ENCODE measurements at places on chromosomes 12 and 14.

GRCh38 chr14:23375527-23376251 lies 1.2 kb upstream of the CMTM5 start:
- DNase-seq = no peak

- DNase-seq = no peak
Observed at GRCh38 chr12:65638324-65638723, 186.0 kb upstream of the HMGA2 start.

GRCh38 chr12:40559865-40560264 lies 132.4 kb upstream of the CNTN1 start:
- no peak for DNase-seq

GRCh38 chr12:58359084-58359483 lies 417.7 kb downstream of the ATP23 start:
- no peak for DNase-seq

DNA sequence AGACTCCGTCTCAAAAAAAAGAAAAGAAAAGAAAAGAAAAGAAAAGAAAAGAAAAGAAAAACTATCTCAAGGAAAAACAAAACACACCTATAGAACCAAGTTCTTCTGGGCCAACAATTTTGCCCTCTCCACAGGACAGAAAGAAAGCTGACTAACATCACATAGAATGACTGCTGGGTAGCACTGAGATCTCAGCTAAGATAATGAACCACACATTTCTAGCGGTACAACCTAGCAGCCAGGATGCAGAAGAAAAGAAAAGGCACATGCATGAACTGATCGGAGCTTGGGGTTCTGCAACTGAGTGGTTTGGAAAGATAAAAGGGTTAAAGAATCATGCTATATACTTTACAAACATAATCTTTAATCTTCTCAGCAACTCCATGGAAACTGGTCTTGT lies 19.5 kb downstream of the TMED10 start:
- DNase-seq = no peak

DNA sequence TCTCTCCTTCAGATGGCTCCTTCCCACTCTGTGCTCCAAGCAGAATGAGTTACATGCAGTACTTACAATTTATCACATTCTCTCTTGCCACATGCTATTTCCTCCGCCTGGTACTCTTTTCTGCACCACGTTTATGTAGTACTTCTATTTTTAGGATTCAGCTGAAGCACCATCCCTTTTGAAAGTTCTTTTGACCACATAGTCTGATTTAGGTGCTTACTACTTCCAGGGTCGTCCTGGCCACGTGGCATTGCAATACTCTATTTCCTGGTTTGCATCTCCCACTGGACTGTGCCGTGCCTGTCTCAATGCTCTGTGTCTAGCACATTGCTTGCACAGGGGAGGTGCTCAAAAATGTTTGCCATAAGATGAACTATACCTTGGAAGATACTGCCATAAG lies 16.3 kb upstream of the TBC1D30 start:
- DNase-seq = no peak

- no peak for DNase-seq
Observed at GRCh38 chr12:102372087-102372486, 108.3 kb downstream of the IGF1 start.

DNA sequence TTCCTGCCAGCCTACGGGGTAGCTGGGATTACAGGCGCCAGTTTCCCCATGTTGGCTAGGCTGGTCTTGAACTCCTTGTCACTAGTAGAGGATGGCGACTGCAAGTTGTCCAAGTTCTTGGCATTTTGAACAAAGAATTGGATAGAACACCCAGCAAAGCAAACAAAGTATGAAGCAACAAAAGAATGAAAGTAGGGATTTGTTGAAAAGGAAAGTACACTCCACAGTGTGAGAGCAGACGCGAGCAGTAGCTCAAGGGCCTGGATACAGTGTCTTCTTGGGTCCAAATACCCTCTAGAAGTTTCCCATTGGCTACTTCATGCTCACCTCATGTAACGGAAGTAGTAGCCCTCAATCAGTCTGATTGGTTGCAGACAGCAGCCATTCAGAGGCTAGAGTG lies 152.2 kb downstream of the CCER1 start:
- DNase-seq = no peak

DNA sequence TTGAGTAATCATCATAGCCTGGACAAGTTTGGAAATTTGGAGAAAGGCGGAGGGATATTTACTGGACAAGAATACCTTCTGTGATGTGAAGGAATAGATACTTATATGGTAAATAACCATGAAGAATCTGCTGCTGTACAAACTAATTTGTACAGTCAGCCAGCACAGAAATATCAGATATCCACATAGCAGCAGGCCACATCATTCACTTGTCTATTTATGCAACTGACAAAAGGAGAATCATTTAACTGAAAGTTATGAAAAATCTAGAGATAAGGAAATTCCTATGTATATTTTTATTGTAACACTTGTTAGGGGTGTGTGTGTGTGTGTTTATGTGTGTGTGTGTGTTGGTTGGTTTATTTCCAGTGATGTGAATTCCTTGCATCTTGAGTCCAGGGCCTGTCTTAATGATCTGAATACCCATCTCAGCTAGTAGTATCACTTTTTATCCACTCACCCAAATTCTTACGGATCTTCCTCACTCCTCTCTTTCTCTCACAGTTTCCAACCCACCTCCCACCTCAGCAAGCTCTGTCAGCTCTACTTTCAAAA lies 10.5 kb upstream of the LRIG3 start:
- DNase-seq = no peak

DNA sequence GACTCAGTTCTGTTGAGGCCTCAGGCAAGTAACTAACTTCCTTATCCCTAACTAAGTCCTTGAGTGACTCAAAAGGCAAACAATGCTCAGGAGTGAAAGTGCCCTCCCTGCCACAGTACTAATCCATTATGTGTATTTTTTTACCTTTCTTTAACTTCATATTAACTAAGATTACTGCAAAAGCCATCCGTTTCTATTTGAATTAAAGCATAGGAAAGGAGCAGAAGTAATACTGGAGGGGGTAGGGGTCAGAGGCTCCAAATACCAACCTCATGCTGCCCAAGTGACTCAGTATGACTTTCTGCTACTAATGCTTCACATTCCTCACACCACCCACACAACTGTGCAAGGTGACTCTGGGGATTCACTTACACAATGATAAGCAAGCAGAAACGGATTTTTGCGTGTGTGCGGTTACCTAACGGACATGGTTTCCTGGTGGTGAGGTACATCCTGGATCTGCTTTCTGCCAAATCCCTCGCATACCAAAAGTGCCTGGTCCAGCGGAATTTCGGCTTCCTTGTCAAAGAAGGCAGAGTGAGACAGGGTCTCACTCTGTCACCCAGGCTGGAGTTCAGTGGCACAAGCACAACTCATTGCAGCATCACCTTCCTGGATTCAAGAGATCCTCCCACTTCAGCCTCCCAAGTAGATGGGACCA lies 25.1 kb downstream of the MOK start:
- no peak for DNase-seq

- DNase-seq = no peak
Observed at GRCh38 chr12:6959805-6960592, 8.8 kb downstream of the PTPN6 start.

DNA sequence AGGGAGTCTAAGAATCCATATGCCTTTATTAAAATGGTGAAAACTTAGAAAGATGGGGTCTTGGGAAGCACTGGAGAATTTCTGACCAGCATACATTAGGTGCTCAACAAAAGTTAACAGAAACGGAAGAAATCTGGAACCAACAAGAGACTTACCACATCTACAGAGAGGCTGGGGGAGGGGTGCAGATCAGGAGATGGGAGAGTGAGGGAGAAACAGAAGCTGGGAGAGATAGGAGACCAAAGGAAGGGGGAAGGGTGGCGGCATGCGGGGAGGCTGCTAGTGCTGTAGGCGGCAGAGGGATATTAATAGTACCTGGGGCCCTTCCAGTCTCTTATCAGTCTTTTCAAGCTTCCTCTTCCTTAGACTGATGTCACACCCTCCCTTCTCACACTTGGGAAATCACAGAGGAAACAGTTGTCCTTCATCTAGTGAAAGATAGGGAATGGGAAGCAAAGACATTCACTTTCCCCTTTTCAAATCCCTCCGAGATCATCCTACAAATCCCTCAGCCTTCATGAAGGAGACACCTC lies 18.1 kb downstream of the ZBTB39 start:
- no peak for DNase-seq

GRCh38 chr12:15322164-15323061 lies at the start of gene PTPRO:
TSS of gene PTPRO (plus strand) at chr12:15322508.
- DNase-seq = no peak

- no peak for DNase-seq
Observed at GRCh38 chr12:110853836-110854235, 7.0 kb downstream of the CCDC63 start.

GRCh38 chr14:45034730-45035129 lies 49.2 kb upstream of the PRPF39 start:
- no peak for DNase-seq

GRCh38 chr12:106097011-106097410 lies 41.7 kb downstream of the NUAK1 start:
- DNase-seq = no peak

- no peak for DNase-seq
Observed at GRCh38 chr14:96267916-96268315, 11.9 kb downstream of the BDKRB1 start.

DNA sequence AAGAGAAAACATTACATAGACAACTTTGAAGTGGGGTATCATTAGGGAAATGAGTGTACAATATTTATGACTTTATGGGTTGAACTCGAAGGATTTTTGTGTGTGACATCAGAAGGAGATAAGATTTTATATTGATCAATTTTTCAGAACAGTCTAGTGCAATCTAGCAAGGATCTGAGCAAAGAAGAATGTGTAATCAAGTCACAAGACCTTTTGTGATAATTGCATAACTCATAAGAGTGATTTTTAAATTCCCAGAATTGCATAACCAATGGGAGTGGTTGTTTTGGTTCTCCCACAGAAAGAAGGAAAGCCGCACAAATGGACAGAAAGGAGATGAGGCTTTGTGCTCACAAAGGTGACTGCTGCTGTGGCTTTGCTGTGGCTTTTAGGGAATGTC lies 441.8 kb upstream of the FLRT2 start:
- DNase-seq = no peak

DNA sequence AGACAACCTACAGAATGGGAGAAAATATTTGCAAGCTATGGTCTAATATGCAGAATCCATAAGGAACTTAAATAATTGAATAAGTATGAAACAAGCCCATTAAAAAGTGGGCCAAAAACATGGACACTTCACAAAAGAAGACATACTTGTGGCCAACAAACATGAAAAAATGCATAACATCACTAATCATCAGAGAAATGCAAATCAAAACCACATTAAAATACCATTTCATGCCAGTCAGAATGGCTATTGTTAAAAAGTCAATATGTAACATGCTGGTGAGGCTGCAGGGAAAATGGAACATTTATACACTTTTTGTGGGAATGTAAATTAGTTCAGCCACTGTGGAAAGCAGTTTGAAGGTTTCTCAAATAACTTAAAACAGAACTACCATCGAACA lies 945.4 kb upstream of the FLRT2 start:
- no peak for DNase-seq

DNA sequence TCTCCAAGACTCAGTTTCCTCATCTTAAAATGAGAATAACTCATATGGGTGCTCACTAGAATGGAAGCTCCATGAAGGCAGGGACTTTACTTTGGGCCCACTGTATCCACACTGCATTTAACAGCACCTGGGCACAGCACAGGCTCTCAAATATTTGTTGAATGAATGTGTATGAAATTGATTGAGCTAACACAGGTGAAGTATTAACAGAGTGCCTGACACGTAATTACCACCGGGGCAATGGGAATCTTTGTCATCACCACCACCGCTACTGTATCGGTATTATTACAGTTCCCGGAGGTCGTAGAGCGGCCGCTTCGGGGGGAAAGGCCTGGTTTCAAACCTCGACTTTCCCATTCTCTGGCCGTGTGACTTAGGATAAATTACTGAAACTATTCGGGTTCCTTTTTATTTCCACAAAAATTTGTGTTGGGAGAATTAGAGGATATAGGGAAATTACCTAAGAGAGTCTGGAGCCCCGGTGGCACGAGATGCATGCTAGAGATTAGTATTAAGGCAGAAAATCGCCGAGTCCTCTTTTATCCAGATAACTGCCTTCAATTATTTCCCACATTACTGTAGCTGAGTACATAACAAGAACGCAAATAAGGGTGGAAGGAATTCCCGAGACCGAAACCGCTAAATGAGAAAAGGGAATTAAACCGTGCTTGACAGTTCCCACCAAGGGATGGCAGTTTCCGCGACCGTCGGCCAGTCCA lies 1.0 kb upstream of the RIC8B start:
- DNase-seq = no peak

DNA sequence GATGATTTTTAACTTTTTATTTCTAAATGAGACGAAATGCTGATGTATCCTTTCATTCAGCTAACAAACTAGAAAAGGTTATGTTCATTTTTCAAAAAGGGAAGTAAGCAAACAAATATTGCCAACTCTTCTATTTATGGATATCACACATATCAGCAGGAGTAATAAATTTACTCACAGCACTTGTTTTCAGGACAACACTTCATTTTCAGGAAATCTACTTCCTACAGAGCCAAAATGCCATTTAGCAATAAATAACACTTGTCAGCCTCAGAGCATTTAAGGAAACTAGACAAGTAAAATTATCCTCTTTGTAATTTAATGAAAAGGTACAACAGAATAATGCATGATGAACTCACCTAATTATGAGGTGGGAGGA lies 139.6 kb downstream of the HMGA2 start:
- no peak for DNase-seq

GRCh38 chr12:70422631-70423030 lies 56.5 kb downstream of the KCNMB4 start:
- DNase-seq = no peak

DNA sequence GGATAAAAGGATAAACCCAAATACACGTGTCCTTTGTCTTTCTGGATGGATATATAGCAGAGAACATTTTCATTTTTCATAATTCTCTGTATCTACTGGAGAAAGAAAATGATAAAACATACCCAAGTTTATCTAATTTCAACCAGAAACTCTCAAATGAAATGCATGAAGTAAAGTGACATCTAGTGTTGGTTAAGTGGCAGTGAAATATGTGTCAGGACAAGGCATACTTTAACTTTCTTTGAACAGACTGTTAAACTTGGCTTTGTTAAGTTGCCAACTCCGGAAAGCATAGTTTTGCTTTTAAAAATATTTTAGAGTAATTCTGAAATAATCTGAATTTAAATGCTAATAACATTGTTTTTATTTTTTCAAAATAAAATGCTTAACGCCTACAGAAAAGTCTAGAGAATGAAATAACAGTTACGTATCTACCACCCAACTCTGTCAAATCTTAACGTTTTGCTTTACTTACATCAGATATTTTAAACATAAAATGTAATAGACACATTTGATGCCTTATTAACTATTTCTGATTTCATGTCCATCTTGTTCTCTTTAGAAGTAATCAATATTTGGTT lies 25.2 kb upstream of the NTN4 start:
- no peak for DNase-seq

- DNase-seq = no peak
Observed at GRCh38 chr12:65282840-65283239, 4.4 kb downstream of the MSRB3 start.

GRCh38 chr12:66120477-66120876 lies 10.1 kb downstream of the LLPH start:
- no peak for DNase-seq

- DNase-seq = no peak
Observed at GRCh38 chr14:44960146-44960545, 1.6 kb downstream of the KLHL28 start.

All from naive B cell (primary cell).